ENCODE measurements at places on chromosomes 4 and X.

- DNase-seq: no peak
Measured at GRCh38 chr4:140720387-140721304, 35.5 kb downstream of the TBC1D9 start.

GRCh38 chr4:107978716-107979451 lies 10.8 kb upstream of the HADH start:
- DNase-seq: no peak

DNA sequence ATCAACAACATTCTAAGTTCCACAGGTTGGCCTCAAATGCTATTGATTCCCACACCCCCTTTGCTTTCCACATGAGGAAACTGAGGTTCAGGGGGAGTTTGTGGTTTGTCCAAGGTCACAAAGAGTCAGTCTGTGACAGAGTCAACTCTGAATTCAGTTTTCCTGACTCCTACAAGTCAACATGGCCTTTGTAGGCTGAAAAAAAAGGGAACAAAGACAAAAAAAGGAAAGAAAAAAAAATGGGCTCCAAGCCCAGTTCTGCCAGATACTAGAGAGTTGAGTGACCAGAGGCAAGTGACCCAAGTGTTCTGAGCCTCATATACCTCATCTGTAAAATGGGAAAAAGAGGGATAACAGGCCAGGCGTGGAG lies 16.5 kb upstream of the PIM2 start:
- no peak for DNase-seq

GRCh38 chr4:71389149-71389827 lies 50.5 kb downstream of the SLC4A4 start:
- no peak for DNase-seq

GRCh38 chr4:15314974-15315373 lies 112.9 kb upstream of the C1QTNF7 start:
- no peak for DNase-seq

GRCh38 chr4:4853921-4854648 lies 5.4 kb upstream of the MSX1 start:
- DNase-seq: no peak

- DNase-seq: no peak
Measured at GRCh38 chrX:10015723-10016518, 48.8 kb downstream of the CLDN34 start.

- no peak for DNase-seq
Measured at GRCh38 chr4:44760142-44760898, 34.0 kb upstream of the GNPDA2 start.

- no peak for DNase-seq
Measured at GRCh38 chrX:16592194-16592770, 57.7 kb upstream of the S100G start.

GRCh38 chrX:9349572-9350494 lies 115.0 kb upstream of the TBL1X start:
- no peak for DNase-seq

DNA sequence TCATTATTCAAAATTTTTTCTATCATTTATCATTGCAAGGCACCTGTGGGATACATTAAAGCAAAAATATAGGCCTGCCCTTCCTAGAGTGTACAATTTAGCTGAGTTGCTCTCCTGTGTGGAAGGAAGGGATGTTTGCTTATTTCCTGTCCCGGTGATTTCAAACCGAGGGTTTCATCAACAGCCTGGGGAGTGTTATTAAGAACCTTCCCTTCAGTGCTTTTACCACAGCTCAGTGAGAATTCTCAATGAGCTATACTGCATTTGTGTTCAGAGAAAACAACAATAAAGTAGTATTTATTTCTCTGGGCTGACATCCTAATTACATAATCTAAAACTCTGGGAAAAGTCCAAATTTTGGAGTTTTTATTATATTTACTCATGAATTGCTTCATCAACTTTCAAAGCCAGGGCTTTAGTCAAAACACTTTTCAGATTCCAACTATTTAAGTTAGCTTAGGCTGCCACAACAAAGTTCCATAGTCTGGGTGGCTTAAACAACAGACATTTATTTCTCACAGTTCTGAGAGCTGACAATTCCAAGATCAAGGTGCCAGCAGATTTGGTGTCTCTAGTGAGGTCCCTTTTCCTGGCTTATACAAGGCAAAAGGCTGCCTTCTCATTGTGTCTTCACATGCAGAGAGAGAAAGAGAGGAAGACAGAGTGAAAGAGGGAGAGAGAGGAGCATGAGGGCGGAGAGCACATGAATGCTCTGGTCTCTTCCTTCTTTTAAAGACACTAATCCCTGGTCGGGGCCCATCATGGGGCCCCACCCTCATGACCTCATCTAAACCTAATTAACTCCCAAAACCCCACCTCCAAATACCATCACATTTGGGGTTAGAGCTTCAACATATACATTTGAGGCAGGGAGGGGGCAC lies 62.6 kb downstream of the MMRN1 start:
- DNase-seq: no peak

DNA sequence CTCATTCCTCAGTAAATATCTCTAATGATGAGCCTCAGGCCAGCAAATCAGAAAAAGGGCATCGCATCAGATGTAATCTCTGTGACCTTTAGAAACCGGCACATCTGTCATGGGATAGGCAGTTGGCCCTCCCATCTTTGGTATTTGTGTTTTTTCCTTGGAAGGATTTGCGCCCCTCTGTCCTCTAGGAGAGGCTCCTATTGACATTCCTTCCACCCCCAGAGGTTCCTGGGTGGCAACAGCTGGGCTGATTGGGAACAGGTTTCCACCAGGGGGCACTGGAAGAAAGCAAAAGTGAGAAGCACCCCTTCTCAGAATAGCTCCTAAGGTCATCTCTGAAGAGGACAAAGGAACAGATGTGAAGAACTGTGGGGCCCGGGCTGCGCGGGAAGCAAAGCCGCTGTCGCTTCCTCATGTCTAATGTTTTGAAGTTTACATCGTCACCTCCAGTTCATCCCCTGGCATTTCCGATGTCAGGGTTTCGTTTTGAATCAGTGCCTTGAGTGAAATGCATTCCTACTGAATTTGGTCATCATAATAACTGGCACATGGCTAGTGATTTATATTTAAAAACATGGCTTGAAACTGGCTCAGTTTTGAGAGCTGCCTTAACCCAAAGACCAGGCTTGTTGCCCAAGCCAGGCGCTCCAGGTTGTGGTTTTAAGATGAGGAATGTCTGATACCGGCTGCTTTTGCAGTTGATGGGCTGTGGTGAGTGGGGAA lies 6.2 kb downstream of the TXK start:
- DNase-seq: no peak

DNA sequence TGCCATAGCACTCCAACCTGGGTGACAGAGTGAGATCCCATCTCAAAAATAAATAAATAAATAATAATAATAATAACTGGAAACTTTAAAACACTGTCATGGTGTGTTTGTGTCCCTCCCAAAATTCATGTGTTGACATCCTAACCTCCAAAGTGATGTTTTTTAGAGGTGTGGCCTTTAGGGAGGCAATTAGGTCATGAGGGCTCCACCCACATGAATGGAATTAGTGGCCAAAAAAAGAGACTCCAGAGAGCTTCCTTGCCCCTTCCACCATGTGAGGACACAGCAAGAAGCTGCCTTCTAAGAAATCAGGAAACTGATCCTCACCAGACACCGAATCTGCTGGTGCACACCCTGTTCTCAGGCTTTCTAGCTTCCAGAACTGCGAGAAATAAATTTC lies 23.8 kb upstream of the RAPGEF2 start:
- DNase-seq: no peak

DNA sequence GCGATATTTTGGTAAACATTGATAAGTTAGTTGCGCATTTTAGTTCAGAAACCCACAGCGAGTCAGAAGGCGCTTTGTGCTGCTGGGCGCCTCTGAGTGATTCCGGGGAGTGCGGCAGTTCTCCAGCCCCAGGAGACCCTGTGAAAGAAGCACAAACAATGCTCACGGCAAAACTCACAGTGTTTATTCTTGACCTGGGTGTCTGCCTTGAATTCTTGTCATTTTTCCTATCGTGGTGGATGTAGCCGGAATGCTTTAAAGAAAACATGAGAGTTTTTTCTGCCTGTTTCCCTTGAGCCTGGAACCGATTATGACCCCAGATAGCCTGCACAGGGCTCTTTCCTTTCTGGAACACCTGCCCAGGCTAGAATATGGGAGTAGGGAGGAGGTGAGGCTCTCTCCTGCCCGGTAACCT lies 6.7 kb downstream of the TBL1X start:
- no peak for DNase-seq

DNA sequence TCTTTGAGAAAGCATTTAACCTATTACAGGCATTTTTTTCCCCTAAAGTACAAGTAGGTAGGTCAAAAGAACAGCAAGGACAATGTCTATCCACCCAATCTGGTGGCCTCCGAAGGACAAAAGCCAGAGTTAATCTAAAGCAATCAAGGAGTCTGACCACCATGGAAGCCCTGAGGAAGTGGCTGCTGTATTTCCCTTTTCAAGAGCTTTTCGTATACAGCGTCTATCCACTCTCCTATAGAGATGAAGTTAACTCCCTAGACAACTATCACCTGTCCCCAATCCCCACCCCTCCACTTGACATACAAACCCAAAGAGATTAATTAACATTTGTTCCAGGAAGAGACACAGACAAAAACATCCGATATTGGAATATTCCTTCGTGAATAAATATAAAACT lies 85.5 kb downstream of the SNCA start:
- DNase-seq: no peak

DNA sequence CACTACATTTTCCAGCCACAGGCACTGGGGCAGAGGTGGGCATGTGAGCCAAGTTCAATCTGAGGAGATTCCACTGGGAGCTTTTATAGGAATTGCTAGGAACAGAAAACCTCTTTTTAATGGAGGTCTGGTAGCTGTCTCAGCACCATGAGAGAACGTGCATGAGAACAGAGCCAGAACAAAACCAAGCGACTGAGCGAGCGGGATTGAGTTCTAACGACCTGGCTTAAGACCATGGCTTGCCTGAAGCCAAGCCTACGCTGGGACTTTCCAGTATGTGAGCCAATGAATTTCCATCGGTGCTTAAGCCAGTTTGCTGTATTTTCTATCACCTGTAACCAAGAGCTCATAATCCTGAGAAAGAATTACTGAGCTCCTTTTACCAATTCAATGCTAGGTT lies 183.7 kb downstream of the NR3C2 start:
- DNase-seq: no peak

DNA sequence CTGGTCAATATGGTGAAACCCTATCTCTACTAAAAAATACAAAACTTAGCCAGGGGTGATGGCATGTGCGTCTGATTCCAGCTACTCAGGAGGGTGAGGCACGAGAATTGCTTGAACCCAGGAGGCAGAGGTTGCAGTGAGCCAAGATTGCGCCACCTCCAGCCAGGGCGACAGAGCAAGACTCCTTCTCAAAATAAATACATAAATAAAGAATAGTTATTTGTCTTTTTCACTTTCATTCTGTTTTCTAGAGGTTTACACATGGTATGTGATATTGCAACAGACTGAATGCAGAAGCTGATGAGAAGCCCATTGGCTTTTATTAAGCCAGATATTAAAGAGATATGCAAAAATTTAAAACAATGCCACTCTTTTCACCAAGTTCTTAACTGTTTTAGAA lies 8.2 kb downstream of the KLHL15 start:
- DNase-seq: no peak

DNA sequence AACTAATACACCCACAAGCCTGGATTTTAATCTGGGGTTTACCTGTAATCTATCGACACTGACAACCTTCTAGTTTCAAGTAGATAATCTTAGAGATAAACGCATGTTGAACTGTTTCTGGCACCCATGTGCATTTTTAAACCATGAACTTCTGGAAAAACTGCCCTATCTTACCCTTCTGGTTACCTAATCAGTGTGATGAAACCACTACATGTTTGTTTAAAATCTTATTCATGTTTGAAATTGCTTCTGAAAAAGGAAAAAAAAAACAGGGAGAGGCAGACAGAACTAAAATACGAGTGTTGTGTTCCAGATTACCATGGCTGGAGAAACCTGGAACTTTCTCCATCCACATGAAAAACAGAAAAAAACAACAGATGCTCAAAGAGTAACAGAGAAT lies 139.3 kb downstream of the MID1IP1 start:
- no peak for DNase-seq

GRCh38 chr4:17811078-17811603 lies 362 bp downstream of the NCAPG start:
- DNase-seq: no peak

- DNase-seq: no peak
Measured at GRCh38 chr4:6245246-6246169, 24.1 kb upstream of the WFS1 start.

GRCh38 chr4:15901998-15902397 lies 36.5 kb downstream of the FGFBP1 start:
- DNase-seq: no peak

DNA sequence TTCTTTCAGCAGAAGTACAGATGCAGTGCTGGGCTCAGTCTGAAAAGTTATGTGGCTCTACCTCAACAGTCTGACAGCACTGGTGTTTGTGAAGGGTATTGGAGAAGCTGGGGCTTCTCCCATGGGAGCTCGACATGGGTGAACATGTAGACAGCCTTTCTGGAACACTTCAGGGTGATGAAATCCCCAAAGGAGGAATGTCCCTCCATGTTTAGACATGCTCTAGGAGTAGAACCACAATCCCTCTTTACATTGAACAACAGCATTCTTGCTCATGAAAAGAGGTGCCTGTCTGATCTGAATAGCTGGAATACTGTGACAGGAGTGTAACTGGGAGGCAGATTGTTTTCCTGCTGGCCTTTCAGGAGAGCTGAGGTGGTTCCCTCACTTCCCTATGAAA lies 53.8 kb upstream of the NAP1L2 start:
- DNase-seq: no peak

DNA sequence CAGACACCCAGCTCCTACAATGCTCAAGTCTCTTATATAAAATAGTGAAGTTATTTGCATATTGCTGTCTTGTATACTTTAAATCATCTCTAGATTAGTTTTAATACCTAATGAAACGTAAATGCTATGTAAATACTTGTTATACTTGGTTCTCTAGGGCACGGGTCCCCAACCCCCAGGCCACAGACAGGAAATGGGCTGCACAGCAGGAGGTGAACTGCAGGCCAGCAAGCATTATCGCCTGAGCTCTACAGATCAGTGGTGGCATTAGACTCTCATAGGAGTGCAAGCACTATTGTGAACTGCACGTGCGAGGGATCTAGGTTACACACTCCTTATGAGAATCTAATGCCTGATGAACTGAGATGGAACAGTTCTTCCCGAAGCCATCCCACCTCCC lies 395.9 kb upstream of the EMCN start:
- no peak for DNase-seq

- no peak for DNase-seq
Measured at GRCh38 chr4:13830449-13830848, 202.9 kb upstream of the BOD1L1 start.

- DNase-seq: no peak
Measured at GRCh38 chr4:80461412-80461811, 125.9 kb downstream of the CFAP299 start.

- DNase-seq: no peak
Measured at GRCh38 chrX:16014171-16014570, 109.2 kb upstream of the GRPR start.

GRCh38 chrX:33385546-33385945 lies 174.2 kb upstream of the DMD start:
- no peak for DNase-seq

GRCh38 chr4:51836549-51836948 lies 6.4 kb upstream of the DCUN1D4 start:
- DNase-seq: no peak

All from T-helper 2 cell (primary cell).